Stimulated activated CD4-positive, alpha-beta T cell treated with anti-CD3 and anti-CD28 coated beads, Interleukin-1b, Interleukin-23, amount 100 ng/mL, for 1 hour (primary cell): ENCODE measurements at places on chromosomes 12 and 14.
A peak's percentile ranks its signal among the peaks of the same experiment; 100 is the strongest.

GRCh38 chr12:92921877-92922276 lies 7.2 kb downstream of the EEA1 start:
- no peak for DNase-seq

GRCh38 chr14:102088012-102088792 lies 1.4 kb upstream of the HSP90AA1 start:
- no peak for DNase-seq

DNA sequence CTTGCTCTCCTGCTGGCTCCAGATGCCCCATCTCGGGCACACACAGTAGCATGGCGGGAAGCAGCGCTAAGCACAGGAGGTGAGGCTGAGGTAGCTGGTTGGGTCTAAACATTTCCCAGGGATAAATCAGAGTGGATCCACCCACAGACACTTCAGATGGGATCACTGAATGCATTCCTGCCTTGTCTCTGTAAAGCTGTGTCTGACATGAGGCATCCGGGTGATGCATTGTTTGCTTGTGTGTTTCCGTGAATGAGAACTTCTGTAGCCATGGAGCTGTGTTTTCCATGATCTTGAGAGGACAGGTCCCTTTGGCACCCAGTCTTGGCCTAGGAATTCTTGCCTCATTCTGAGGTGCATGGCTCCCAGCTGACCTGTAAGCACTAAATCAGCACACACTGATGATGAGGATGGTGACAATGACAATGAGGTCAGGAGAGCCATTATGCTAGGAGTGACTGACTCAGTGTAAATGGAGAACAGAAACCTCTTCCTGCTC lies 6.7 kb upstream of the KRT75 start:
- no peak for DNase-seq

GRCh38 chr12:21773263-21773741 lies 1.2 kb downstream of the KCNJ8 start:
- no peak for DNase-seq

DNA sequence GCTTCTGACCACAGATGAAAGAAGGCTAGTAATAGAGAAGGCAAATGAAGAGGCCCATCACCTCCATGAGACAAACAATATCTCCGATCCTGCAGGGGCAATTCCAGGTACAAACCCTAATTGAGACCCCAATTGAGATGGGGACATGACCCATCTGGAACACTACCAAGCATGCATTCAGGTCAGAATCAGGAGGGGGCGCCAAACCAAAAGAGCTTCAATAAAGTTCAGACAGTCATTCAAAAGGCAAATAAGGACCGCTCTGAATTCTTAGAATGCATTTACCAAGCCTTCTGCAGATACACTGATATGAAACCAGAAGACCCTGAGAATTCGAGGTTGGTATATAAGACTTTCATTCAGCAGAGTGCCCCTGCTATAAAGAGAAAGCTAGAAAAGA lies 10.2 kb upstream of the EDDM3B start:
- peak; percentile 4 for DNase-seq

GRCh38 chr14:51776102-51776894 lies 84.1 kb upstream of the GNG2 start:
- DNase-seq, result no peak

DNA sequence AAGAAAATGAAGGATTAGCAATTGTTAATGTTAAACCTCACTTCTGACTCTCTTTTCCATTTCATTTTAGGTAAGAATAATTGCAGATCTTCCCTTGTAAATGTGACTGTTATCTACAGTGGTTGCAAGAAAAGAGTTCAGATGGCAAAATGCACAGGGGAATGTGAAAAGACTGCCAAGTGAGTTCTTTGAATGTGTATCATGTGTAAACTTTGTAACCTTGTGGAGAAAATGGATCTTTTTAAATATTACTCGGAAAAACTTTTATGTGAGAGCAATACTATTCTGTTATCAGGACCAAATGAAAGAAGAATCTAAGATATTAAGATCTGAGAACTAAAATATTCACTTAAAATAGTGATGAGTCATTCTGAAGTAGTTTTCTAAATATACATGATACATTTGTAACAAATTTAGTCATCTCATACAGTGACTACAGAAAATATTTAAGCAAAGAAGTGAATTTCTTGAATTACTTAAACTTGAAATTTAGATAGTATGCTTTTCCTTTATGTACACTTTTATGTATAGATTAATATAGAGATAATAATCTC lies 122.5 kb upstream of the CNTN1 start:
- DNase-seq, result no peak

- no peak for DNase-seq
Observed at GRCh38 chr12:14956905-14957304, 4.5 kb downstream of the ARHGDIB start.

- DNase-seq, result no peak
Observed at GRCh38 chr12:47370421-47370820, 290.7 kb upstream of the AMIGO2 start.

DNA sequence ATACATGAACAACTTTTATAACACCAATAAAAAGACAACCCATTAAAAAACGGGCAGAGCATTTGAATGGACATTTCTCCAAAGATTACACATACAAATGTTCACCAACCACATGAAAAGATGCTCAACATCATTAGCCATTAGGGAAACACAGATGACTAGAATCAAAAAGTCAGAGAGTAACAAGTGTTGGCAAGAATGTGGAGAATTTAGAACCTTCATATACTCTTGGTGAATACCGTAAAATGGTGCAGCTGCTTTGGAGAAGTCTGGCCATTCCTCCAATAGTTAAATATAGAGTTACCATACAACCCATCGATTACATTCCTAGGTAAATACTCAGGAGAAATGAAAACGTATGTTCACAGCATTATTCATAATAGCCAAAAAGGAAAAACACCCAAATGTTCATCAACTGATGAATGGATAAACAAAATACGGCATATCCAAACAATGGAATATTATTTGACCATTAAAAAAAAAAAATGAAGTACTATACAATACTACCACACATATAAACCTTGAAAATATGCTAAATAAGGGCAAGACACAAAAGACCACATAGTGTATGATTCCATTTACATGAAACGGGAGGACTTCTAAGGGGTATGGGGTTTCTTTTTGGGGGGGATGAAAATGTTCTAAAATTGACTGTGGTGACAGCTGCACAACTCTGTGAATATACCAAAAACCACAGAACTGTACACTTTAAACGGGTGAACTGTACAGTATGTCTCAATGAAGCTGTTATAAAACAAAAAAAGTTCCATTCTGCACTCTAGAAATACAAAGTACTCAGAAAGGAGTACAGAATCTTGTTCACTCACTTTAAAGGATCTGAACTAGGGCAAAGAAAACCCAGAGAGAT lies 3.2 kb downstream of the CORO1C start:
- no peak for DNase-seq

- DNase-seq, result no peak
Observed at GRCh38 chr12:12612358-12612757, 682 bp downstream of the CREBL2 start.

- DNase-seq, result peak; percentile 20
Observed at GRCh38 chr12:130747867-130748740, 32.0 kb upstream of the RIMBP2 start.

DNA sequence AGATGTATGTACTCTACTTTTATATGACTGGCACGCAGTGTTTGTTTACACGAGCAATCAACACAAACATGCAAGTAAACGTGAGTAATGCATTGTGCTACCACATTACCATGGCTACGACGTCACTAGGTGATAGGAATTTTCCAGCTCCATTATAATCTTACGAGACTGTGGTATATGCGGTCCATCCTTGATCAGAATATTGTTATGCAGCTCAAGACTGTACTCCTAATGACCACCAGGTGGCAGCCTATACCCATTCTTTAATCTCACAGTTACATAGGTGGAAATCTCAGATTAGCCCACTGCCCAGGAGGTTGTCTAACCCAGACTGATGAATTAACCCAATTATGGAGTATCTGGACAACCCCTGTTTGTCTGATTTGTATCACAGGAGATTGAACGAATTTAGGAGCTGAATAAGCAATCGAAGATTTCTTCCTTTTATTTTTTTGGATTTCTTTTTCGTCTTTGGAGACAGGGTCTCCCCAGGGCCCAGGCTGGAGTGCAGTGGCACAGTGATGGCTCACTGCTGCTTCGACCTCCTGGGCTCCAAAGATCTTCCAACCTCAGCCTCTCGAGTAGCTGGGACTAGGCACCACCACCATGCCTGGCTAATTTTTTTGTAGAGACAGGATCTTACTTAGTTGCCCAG lies 8.7 kb upstream of the TESPA1 start:
- no peak for DNase-seq

DNA sequence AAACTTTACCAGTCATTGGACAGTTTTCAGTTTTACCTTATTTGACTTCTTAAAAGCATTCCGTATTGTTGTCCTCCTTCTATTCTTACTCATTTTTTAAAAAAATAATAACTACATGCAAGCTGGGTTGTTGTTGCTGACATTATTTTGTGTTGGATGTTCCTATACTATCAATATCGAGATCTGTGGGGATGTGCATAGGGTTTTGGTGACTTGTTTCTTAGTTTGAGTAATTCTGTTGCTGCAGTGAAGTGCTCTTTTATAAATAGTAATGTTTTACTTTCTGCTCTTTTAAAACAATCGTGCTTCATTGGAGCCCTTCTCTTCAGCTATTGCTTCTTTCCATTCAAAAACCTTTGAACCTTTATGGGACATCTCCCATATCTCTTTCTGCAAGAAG lies 79.4 kb downstream of the METTL25 start:
- no peak for DNase-seq

GRCh38 chr14:76827696-76828296 lies 1.6 kb downstream of the LRRC74A start:
- no peak for DNase-seq
